ENCODE measurements at places on chromosomes 16 and 17.

DNA sequence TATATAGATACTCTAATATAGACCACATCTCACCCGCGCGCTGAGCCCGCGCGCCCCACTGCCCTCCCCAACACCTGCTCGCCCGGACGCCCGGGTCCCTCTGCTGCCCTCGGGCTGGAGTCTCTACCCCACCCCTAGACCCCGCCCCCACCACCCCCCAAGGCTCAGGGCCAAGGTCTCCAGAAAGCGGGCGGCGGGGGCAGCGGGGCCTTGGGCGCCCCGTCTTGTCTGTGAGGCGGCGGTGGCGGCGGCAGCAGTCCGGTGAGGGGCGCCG, 2.6 kb downstream of the HES7 start:
- no peak for DNase-seq

DNA sequence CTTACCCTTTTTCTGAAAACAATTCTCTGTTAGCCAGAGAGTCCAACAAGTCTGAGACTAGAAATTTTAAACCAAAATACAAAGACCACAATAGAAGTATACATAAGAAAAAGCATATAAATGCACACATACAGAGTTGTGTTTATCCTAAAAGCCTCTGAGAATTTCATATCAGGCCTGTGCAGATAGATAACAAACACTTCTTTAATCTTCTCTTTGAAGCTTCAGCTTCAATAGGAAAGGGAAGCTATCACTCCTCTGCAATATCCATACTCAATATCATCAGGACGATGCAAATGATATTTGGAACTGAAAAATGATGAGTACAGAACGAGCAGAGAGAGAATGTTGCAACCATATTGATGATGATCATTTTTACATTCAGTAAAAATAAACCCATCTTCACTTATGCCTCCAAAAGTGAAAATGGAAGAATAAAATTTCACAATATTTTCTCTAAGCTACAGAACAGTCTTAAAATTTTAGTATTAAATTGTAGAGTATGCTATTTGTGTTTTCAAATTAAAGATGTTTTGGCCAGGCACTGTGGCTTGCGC, 61.6 kb downstream of the SKAP1 start:
- DNase-seq = no peak

- no peak for DNase-seq
Measured at GRCh38 chr17:9204637-9205329, 183.5 kb downstream of the NTN1 start.

DNA sequence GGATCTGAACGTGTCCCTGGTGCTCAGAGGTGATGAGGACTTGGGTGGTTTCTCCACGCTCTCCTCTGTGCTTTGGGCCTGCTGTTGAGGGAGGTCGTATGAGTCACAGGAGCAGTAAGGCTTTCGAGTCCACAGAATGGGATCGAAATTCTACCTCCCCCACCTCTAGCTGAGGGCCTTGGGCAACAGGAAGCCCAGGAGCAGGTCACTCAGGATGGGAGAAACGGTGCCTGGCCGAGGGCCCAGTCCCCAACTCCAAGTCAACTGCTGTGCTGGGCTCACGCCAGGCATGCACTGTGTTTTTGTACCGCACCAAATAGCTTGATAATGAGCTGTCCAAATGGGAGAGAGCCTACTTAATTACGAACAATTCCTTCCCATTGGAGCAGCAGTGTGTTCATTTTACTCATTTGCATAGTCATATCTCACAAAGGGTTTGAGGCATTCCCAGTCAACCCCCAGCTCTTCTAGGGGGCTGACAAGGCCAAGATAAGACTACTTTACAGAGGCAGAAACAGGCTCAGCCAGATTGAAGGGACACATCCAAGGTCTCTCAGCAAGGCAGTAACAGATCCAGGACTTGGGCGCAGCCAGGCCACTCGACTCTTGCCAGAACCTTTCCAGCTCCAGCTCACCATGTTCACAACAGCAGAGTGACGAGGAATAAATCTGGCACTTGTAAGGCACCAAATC, 53.6 kb downstream of the WNT3 start:
- DNase-seq = no peak

DNA sequence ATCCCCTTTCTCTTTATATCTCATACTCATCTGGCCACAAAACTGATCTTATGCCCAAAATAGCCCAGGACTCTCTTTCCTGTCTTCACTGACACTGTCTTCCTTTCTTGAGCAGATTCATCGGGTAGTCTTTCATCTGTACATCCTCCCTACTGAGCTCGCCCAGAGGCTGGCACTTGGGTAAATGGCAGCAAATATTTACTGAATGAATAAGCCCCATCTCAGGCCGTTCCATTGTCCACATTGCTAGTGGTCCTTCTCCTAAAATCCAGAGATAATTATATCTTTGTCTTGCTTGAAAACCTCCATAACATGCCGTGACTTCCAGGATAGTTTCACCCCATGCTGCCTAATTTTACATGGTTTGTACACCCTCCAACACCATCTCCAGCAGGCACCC, 158.1 kb upstream of the SDK2 start:
- no peak for DNase-seq

- DNase-seq = no peak
Measured at GRCh38 chr16:11976850-11977375, 379 bp downstream of the SNX29 start.

- DNase-seq = peak; percentile 69
Measured at GRCh38 chr17:7650509-7651096, at the start of gene ATP1B2. Gene ATP1B2, plus strand, starts transcription at chr17:7650926. Its CDS starts 593 bp downstream, at chr17:7651519.

DNA sequence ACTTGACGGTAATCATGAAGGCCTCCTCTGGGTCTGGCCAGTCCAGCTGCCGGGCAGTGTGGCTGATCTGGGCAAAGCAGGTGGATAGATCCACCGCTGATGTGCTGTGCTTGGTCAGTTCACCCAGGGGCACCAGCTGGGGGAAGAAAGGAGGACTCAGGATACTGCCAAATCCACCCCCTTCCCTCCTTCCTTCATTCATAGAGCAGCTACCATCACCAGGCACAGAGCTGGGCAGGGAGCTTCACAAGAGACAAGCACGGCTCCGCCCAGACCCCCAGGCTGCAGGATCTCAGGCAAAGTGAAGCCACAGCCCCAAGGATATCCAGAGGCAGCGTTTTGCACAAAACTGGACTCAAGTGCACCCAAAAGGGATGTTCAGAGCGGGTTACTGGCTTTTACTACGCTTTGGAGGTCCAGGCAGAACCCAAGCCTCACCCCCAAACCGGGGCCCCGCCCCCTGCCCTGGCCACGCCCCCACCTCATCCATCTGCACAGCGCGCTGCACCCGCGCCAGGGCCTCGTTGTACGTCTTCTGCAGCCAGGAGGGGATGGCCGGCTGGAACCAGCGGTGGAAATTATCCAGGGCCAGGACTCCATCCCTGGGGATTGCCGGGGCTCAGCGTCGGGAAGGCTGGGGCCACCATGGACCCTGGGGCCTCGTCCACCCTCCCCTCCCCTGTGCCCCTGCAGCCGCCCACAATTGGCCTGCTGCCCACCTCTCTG, 9.1 kb downstream of the UNC13D start:
- DNase-seq = no peak

DNA sequence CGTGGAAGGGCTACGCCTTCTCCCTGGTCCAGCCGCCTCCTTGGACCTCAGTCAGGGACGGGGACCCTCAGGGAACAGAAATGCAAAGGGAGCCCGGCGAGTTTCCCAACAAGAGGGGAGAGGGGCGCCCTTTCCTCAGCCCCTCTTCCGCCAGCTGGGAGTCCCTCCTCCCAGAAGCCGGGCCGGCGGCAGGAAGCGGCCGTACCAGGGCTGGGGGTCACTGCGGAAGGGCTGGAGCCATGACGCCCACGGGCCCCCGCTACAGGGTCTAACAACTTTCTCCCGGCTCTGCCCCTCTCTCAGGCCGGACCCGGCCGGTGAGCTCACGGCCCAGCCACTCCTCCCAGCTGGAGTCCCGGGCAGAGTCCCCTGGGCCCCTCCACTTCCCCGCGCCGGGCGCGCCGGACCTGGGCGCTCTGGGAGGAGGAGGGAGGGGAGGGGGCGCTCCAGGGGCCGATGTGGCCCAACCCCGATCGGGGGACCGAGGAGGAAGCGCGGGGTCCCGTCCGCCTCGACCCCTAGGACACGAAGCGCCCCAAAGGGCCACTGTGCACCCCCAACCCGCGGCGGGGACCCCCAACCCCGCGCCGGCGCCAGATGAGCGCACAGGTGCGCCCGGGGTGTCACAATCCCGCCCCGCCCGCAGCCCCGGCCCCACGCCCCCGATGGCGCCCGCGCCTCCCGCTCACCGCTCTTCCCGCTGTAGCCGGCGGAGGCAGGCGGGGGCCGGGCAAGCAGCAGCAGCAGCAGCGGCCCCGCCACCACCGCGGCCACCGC, 578 bp downstream of the PGAP6 start:
- no peak for DNase-seq

- no peak for DNase-seq
Measured at GRCh38 chr16:88882358-88883030, 16.0 kb upstream of the PABPN1L start.

- DNase-seq = no peak
Measured at GRCh38 chr16:47387026-47387734, 73.7 kb downstream of the ITFG1 start.

DNA sequence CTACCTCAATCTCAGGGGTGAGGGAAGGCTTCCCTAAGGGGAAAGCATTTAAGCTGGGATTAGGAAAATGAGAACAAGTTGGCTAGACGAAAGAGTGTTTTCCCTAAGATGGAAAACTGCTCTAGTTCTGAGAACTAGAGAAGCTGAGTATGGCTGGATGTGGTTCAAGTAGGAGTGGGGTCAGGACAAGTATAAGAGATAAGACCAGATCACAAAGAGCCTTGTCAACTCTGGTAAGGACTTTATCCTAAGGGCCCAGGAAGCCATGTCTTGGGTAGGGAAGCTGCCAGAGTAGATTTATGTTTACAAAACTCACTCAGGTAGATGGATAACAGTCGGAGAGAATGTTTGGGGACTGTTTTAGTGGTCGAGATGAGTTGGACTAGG, 1.7 kb downstream of the ANKS4B start:
- DNase-seq = no peak

- DNase-seq = peak; percentile 49
Measured at GRCh38 chr16:57899771-57900661, 70.9 kb downstream of the CNGB1 start.

DNA sequence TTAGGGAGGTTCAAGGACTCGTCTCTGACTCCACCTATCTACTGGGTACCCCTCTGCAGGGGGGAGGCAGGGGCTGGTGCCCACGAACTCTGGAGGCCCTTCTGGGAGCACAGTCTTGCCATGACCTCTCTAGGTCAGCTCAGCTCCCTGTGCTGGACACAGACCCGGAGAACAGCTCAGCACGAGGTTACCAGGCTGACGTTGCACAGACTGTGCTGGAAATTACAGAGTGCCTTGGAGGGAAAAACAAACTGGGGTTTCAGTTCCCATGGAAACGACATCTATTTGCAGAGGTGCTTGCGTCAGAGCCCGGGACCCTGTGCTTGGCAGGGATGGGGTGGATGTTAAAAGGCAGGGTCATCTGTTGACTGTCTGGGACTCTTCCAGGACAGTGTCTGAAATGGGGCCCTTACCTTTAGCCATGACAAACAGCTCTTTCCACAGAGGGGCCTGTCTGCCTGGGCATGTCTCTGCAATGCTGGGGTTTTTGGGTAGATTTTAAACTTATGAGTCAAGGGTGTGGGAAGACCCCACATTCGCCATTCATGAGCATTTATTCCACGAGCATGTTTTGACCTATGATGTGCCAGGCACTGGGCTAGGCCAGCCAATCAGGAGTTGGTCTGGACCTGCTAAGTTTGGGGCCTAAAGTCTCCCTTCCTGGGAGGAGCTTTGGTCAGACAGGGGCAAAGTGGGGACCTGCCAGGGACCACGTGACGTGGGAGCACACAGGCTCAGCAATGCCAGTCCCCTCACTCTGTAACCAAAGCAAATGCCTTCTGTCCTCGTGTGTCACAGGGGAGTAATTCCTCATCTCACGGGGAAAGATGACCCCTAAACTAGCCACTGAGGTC, 22.5 kb downstream of the CCR7 start:
- DNase-seq = peak; percentile 71

- no peak for DNase-seq
Measured at GRCh38 chr16:9176547-9177418, 85.3 kb downstream of the HAPSTR1 start.

GRCh38 chr17:67421869-67422273, 44.8 kb downstream of the PITPNC1 start:
- DNase-seq = peak; percentile 66

DNA sequence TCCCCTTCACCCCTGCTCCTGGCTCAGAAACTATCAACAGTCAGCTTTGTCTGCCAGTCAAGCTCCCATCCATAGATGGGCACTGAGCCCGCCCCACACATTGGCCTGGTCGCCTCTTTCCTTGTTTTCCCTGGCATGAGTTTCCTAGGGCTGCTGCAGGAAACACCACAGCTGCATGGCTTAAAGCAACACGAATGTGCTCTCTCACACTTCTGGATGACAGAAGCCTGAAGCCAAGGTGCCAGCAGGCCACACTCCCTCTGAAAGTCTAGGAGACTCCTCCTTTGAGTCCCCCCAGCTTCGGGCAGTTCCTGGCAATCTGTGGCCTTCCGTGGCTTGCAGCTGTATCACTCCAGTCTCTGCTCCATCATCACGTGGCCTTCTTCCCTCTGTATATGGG, 69.9 kb downstream of the TBC1D16 start:
- DNase-seq = no peak

DNA sequence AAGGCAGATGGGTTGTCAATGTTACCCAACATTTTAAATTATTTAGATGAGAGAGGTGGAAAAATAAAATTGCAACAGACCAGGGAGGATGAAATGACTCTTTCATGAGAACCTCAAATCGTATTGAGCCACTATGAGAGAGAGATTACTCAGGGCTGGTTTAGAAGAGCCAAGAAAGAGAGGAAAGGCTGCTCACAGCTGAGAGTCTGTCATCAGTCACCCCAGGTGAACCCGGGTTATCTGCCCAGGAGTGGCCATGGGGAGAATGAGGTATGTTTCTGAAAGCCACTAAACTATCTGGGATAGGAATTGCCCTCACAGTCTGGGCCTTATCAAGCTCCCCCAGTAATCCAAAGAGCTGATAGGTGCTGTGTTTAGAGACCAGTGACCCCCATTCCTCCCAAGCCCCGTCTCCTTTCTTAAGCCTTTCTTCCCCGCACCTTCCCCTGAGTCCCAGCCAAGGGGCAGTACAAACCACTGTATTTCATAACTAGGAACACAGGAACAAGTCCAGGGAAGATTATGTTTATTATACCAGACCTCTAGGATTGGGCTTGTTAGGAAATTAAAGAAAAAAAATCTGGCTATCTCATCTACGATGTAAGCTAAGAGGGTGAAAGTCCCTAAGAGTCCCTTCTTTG, 158.9 kb upstream of the NOL11 start:
- no peak for DNase-seq

DNA sequence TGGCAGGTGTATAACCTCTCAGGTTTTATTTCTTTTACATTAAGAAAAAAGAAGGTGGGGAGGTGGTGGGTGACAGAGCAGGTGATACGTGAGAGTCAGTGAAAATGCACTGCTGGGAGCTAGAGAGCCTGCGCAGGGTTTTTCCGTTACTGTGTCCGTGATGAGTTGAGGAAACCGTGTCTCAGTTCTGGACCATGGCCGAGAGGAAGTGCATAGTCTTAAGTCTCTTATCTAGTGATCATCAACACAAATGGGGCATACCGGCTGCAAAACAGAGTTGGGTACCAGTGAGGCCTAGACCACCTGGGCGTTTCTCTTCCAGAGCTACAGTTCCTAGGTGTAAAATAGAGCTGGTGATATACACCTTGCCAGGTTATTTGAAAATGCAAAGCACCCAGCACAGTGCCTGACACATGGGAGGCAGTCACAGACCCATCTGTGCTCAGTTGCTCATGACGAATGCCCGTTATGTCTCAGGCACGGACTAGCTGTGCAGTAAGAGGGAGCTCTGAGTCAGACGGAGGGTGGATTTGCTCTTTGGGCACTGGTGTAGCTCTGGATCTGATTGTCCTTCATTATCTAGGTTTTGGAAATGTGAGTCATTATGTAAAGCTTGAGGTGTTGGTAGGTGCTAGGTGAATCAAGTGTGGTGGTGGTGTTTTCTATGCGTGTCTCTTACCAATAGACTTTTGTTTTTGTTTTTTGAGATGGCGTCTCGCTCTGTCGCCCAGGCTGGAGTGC, 60.9 kb downstream of the RPTOR start:
- peak; percentile 86 for DNase-seq

Data from T-helper 2 cell treated with Interferon-gamma antibody and Interleukin-4, amounts not matched to agents 5 μg/mL and 100 μg/mL, for 36 hours (primary cell).